ENCODE measurements at places on chromosomes 1 and 21.

GRCh38 chr1:232655028-232655745 is 25.3 kb upstream of the SIPA1L2 start:
- DNase-seq: no peak

- peak; percentile 60 for DNase-seq
These were observed 6.4 kb downstream of the FNDC7 start for GRCh38 chr1:108718927-108719655.

- DNase-seq: no peak
These were observed 242.0 kb downstream of the RHOU start for GRCh38 chr1:228977307-228977706.

DNA sequence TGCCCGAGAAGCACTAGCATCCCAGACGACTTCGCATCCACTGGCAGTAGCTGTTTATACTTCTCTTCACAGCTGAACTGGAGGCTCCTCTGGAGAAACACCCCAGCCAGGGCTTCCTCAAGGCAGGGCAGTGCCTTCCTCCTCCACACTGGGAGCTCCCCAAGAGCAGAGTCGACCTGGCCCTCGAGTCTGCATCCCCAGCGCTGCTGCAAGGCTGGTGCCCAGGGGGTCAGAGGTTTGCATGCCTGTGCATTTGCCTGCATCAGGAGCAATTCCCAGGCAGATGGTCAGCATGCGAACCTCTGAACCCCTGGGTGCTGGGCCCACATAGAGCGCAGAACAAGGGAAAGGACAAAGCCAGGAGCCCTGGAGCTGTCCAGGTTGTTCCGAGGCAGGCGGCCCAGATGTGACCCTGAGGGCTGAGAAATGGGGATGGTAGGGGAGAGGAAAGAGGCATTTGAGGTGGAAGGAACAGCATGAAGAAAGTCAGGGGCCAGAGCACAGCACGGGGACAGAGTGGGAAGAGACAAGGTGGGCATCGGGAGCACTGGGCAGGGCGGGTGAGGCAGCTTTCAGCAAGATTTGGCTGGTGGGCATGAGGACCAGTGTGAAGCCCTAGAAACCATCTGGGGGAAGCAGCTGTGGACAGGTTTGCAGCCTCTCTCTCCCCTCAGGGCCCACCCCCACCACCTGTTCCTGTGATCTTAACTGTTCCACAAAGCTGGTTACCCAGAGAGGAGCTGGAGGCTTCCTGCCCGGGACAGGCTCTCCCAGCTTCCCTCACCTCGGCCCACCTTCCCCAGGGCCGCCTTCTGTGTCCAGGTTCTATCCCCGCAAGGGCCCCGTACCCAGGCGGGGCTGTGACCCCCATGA is 6.4 kb upstream of the S100A8 start:
- no peak for DNase-seq

DNA sequence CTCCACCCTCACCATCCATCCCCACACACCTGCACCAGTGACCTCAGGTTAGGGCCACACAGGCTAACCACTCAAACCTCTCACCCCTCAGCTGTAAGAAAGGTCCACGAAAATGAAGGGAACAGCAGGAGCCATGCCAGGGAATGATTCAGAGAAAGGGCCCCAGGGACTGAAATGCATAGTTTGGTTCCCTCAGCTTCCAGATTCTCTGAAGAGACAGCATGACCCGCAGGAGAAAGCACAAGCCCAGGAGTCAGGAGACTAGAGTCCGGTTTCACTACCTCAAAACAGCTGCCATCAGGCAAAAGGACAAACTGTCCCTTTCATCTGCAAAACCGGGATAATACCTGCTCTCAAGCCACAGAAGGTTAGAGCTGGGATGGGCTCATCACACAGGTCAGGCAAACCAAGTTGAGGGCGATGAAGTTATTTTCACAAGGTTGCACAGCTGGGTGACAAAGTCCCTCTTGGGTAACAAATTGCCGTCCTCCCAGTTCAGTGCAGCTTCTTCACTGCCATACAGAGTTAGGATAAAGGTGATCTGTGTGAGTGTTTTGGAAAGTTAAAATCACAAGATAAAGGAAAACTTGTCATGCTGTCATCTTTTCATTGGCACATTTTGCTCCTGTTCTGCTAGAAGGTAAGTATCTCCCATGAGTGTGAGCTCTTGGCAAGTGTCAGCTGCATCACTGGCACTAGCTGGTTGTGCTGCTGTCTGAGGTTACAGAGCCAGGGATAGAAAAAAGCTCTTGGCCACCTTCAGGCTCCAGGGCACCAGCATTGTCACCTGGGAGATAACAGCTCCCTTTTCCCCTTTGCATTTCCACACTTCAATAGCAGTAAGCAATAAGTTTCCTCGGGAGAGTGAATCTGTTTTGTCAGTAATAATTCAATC is 120.4 kb downstream of the KCNH1 start:
- peak; percentile 75 for DNase-seq
